ENCODE measurements at places on chromosomes 5 and 9.

DNA sequence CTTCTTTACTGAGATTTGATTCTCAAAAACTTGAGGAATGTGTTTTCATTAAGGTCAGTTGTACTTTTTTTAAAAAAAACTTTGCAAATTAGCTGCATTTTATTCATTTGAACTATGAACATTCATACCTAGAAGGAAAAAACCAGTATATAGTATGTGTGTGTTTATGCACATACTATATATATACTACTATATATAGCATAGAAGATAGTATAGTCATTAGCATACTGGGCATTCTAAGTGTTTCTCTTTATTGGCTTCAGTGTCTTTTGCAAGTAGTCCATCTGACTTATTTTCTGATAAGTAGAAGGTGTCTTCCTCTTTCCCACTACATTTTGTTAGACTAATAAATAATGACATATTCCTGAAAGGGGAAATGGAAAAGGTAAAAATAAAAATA is 33.0 kb downstream of the ELOVL7 start:
- no peak for DNase-seq

DNA sequence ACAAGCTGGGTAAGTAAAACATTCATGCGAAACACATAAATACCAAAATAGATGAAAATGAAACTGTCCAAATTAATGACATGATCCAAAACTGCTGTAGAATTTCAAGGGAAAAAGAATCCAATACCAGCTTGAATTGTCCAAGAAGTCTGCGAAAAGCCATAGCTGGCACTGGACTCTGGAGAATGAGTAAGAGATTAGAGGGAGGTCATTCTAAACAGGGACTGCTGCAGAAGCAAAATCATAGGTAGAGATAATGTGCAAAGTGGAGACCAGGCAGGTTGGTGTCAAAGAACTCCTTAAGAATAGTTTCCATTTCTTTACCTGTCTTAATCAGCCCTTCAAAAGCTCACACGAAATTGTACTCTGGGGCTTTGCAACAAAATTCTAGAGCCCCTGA is 162.5 kb downstream of the NFIB start:
- no peak for DNase-seq

DNA sequence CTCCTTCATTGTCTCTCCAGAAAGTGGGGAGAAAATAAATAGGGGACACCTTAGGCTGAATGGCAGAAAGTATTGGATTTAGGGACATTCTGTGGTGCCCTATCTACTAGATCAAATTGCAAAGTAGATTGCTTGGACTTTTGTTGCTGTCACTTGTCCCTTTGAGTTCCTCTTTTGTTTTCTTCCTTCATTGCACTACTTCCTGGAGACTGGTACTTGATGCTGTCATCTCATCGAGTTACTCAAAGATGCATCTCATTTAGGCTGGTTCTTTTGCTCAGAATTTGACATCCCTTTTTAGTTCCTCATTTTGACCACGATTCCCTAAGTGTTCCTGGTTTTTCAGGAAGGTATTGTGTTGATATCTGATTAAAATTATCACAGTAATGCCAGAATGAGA is 137.6 kb downstream of the ADGRV1 start:
- no peak for DNase-seq

- no peak for DNase-seq
Measured at GRCh38 chr9:114499528-114499927, 5.7 kb downstream of the WHRN start.

- DNase-seq = no peak
Measured at GRCh38 chr5:125630237-125630636, 793.0 kb upstream of the GRAMD2B start.

- no peak for DNase-seq
Measured at GRCh38 chr5:92635001-92635461, 946.0 kb downstream of the NR2F1-AS1 start.
